DMS79 treated with DMSO at 0.1 percent for 48 hours (cell line): ENCODE measurements at places on chromosomes 1 and 21.

DNA sequence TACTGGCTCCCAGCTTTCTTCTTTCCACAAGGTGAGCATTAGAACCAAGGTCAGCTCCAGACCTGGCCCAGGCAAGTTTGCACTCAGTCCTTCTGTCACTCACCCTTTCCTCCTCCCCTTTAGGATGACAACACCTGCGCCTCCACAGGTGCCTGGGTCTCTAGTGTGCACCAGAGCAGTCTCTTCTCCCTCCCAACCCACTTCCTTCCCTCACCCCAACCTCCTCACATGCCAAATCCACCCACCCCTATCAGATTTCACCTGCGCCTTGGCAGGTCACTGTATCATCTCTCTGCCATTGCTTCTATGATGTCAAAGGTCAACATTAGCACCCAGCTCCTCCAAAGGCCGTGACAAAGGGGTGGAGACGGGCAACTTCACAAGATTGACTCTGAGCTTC, 38.0 kb downstream of the LBR start:
- DNase-seq: no peak

DNA sequence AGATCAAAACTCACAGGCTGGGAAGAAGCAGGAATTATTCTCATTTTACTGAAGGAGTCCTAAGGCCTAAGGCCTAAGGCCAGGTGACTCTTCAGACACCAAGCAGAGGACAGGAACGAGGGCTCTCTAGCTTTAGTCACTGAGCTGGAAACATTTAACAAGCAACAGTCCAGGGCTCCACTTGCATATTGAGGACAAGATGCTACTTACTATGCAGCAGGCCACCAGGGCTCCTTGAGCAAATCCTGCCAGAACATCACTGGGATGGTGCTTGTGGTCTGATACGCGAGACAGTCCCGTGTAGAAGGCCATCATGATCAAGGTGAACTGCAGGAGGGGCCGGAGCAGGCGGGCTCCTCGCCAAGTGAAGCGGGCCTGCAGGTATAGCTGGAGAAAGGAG, 67.6 kb downstream of the PLPP3 start:
- DNase-seq: no peak

GRCh38 chr1:24903011-24903461, 27.0 kb downstream of the RUNX3 start:
- no peak for DNase-seq

- no peak for DNase-seq
Measured at GRCh38 chr1:89971600-89971999, 23.3 kb upstream of the ZNF326 start.
